CD8-positive, alpha-beta T cell (primary cell): ENCODE measurements at places on chromosomes 1 and 21.

- no peak for DNase-seq
Observed at GRCh38 chr1:7592120-7592798, 178.8 kb upstream of the VAMP3 start.

DNA sequence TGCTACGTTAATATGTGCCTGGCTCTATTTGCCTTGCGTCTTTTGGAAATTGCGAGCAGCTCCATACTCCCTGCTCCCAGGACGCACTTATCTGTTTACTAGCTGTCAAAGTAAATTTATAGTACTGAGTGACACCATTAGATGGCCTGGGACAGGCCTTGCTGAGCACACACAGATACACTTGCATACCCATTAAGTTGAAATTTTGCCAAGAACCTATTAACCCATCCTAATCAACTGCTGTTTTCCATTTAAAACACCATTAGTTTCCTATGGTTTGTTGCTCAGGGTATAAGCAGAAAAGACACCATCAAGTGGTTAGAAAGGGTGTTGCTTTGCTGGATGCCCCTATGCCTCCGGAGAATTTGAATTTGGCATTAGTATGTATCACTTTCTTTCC lies 187.3 kb downstream of the SLC44A5 start:
- DNase-seq: no peak

- DNase-seq: no peak
Observed at GRCh38 chr1:74197255-74197654, 721 bp downstream of the LRRIQ3 start.

- DNase-seq: no peak
Observed at GRCh38 chr1:117017648-117018047, 16.1 kb downstream of the CD101 start.

GRCh38 chr1:67789551-67789950 lies 43.7 kb downstream of the GNG12 start:
- no peak for DNase-seq

GRCh38 chr21:26057477-26058170 lies 112.9 kb downstream of the APP start:
- DNase-seq: no peak

- no peak for DNase-seq
Observed at GRCh38 chr1:88773540-88774150, 89.6 kb downstream of the PKN2 start.

DNA sequence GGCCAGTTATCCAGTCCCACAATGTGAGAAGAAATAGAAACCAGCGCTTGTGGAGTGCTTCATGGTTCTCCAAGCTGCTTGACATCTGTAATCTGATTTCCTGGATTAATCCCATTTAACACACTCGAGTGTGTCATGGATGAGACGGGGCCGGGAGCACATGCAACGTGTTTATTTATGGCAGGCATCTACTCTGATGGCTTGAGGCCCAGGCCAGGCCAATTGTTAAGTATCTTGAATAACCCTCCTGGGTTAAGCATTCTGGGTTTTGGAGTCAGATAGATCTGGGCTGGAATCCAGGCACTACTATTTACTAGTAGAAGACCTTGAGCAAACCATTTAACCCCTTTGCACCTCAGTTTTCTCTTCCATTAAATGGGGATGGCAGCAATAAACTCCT lies 37.5 kb upstream of the LAPTM5 start:
- DNase-seq: no peak

- peak; percentile 56 for DNase-seq
Observed at GRCh38 chr1:235998812-235999211, 66.1 kb downstream of the NID1 start.

- peak; percentile 24 for DNase-seq
Observed at GRCh38 chr1:205782627-205783432, 7.5 kb upstream of the RAB29 start.

DNA sequence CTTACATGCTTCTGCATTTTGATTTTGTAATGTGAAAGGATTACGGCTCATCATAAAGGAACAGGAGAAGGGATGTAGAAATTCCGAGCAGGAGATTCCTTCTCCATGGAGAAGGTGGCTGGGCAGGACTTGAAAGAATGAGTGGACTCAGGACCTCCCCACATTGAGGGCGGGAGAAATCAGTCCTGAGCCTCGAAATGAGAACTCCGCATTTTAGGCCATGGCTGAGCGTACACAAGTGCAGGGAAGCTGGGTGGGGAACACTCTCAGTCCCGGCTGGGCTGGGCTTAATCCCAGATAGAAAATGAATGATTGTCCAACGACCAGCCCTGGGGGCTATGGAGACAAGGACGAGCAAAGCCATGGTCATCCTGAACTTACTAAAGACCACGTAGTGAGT lies 402.3 kb upstream of the POU3F1 start:
- DNase-seq: no peak

GRCh38 chr1:26855636-26856035 lies 7.3 kb upstream of the SFN start:
- no peak for DNase-seq

DNA sequence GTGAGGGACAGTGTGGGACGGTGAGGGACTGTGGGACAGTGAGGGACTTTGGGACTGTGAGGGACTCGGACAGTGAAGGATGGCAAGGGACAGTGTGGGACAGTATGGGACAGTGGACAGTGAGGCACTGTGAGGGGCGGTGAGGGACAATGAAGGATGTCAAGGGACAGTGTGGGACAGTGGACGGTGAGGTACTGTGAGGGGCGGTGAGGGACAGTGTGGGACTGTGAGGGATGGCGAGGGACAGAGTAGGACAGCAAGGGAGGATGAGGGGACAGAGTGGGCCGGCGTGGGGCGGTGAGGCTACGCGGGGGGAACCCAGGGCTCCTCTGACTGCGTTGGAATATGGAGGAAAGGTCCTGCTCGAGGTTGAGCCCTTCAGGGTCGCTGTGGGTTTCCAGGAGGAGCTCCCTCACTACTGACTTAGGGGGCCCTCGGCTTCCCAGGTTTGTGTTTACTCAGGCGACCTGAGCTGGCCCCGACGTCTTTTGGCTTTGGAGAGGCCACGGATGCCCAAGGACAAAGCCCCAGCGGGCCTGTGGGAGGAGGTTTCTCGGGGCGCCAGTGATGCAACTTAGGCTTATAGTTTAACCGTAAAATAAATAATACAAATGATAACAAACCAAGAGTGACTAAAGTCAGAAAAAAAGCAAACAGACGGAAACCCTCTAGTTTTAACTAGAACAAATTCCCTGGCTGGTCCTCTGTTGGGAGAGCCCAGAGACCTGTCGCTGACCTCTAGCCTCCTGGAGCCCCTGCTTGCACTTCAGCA lies 1.1 kb upstream of the ERRFI1 start:
- no peak for DNase-seq

- no peak for DNase-seq
Observed at GRCh38 chr1:5976726-5977493, 15.3 kb downstream of the NPHP4 start.

DNA sequence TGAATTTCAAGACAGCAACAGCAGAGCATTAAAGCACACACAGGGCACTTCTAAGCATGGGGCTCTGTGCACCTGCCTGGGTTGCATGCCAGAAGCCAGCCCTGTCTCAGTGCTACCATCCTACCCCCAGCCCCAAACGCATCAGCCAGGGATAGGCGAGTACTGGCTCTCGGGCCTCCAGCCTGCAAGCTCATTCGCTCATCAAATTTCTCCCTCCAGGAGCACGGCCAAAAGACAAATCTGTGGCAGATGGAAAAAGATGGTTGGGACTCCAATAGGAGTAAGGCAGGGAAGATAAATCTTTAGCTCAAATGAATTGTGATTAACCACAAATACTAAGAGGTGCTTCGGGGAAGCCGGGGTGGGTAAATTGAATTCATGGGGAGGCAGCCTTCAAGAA lies 189.6 kb downstream of the KAZN start:
- no peak for DNase-seq

- no peak for DNase-seq
Observed at GRCh38 chr1:11285883-11286734, 13.1 kb downstream of the UBIAD1 start.

- no peak for DNase-seq
Observed at GRCh38 chr1:40922969-40923368, 56.5 kb upstream of the CTPS1 start.

GRCh38 chr1:180757657-180758056 lies 125.8 kb downstream of the XPR1 start:
- DNase-seq: no peak

DNA sequence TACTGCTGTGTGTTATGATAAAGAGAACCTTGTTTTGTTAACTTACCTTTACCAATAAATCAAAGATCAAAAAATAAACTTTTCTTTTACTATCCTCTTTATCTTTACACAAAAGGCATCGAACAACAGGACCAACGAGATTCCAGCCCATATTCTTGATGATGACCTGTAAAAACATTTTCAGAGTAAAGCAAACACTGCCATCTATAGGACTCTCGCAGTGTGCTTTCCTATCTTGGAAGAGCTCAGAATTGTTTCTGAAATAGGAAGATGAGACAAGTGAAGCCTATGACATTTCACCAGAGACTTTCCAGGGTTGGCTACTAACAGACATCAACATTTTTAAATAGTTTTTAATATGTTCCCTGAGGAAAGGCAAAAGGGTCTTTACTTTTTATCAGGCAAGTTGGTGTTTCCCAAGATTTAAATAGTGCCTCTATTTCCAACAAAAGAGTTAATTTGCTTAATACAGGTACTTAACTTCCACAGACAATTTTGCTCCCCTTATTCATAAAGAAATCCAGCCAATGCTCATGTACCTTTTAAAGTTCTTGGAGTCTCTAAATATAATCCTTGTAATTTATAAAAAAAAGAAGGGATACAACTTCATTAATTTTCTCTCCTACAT lies 7.3 kb downstream of the GLMN start:
- peak; percentile 44 for DNase-seq

DNA sequence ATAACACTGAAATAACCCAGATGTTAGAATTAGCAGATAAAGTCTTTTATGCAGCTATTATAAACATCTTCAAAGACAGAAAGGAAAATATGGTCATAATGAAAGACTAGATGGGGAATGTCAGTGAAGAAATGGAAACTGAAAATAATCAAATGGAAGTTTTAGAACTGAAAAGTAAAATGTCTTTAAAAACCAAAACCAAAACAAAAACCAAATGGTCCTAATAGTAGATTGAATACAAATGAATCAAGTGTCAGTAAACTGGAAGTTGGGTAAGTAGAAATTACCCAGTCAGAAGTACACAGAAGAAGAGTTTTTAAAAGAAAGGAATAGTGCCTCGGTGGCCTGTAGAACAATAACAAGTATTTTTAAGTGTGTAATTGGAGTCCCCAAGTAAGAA lies 72.7 kb downstream of the SYCP1 start:
- DNase-seq: no peak

- no peak for DNase-seq
Observed at GRCh38 chr1:229951856-229952534, 115.0 kb upstream of the GALNT2 start.

DNA sequence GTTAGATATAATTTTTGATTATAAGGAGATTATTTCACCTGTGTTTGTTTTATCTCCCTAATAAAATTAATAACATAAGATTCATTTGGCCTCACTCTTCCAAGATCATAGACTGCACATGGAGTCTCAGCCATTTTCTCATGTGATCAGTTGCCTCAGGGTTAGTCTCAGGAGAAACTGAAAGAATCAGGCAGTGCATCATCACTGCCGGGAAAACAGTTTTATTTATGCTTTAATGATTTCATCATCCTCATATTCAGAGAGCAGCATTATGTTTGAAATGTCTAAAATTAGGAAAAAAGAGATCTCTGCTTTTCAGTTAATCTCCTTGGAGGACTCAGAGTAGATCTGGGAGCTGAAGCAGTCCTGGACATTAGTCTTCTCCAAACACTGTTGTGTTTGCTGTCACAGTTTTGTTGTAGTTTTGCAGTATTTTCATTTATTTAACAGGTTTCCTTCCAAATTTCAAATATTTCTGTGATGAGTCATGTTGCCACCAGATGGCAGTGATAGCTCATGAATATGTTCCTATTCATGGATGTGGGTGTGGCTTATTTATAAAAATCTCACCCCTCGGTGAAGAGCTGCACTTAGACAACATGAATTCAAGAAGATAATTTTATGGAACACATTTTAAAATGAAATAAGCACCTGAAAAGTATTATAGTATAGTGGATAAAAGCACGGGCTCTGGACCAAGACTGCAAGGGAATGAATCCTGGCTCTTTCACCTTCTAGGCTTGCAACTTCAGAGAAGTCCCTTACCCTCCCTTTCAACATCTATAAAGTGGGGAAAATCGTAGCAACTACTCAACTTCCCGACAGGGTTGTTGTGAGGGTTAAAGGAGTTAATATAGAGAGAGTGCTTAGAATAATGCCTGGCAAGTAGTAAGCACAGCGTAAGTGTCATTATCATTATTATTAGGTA lies 31.2 kb downstream of the CHD1L start:
- peak; percentile 56 for DNase-seq

DNA sequence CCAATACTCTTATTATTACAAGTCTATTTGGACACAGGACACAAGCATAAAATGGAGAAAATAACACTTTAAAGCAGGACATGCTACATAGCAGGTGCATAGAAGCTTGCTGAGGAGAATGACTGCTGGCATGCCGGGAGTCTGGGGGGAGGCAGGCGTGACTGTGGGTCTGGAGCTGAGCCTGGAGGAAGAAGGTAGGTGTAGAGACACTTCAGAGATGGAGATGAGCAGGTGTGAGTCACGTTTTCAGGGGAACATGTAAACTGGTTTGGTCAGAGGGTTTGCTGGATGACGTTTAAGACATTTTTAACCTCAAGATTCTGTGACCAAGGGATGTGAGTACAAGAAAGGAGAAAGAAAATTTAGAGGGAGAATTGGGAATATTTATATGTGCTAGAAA lies 24.5 kb downstream of the OSCP1 start:
- no peak for DNase-seq
